Stromal cell of bone marrow (primary cell): ENCODE measurements at places on chromosomes 3 and 15.

DNA sequence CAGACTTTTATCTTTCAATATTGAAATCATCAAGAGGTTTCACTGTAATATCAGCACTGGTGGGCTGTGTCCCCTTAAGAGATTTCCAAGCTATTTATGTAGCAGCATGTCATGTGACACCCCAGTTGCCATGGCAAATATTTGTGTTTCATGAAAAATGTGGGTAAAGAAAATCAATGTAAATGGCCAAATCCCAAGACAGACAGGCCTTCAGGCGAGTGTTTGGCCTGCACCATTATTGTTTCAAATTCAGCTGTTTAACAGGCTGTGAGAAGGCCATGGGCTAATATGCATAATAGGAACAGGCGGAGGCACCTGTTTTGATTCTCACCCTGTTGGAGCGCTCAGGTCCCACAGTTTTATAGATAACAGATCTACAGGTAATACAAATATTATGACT, 104.2 kb downstream of the IQCH start:
- DNase-seq, result no peak

GRCh38 chr3:76940181-76940770, 99.6 kb upstream of the ROBO2 start:
- no peak for DNase-seq

GRCh38 chr3:56869157-56869889, 67.6 kb upstream of the ARHGEF3 start:
- DNase-seq, result no peak

DNA sequence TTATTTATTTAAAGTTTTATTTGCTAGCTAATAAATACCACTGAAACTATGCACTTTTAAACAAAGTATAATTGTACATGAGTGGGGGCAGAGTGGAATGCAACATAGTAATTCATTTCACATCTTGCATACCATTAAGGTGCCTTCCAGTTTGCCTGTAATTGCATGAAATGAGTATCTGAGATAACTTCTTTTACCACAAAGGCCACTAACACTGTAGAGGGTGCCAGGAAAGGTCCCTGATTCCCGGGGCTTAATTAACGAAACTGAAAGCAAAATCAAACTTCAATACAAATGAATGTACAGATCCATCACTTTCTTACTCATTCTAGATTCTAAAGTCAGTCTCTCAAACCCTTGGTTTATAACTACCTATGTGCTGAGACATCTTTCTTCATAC, 2.1 kb downstream of the CD47 start:
- no peak for DNase-seq

- no peak for DNase-seq
Observed at GRCh38 chr15:84079885-84080777, 155.4 kb upstream of the GOLGA6L4 start.

DNA sequence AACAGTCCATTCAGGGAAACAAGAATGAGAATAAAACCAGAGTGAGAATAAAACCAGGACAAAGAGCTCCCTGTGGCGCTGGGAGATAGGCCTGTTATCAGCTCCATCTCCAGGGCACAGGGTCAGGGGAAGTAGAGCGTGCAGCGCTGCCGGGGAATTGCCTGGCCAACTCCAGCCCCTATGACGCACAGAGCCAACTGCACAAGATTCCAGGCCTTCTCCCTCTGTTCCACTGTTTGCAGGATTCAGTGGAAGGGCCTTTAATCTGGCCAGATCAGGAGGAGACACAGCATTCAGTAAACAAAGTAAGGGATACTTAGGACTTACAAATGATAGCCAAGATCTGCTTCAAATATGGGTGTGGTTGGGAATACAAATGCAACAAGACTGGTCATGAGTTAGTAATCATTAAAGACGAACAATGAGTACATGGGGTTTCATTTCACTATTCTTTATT, 49.4 kb downstream of the ITGB5 start:
- DNase-seq, result peak; percentile 56

GRCh38 chr15:61503383-61503969, 274.4 kb upstream of the RORA start:
- no peak for DNase-seq

DNA sequence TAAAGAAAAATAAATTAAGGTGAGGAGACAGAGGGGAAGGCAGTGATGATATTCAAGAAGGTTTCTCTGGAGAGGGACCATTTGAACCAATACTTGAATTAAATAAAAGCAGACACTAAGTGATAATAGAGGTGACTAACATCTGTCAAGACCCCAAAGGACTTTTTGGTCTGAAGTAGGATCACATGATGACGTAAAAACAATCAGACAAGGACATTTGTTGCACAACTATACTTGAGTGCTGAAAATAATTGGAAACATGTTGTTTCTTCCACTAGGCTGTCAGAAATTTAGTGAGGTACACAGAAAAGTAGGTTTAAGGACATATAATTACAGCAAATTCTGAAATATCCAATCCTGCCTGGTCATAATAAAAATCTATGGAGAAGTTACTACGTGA, 179.5 kb downstream of the WNT5A start:
- no peak for DNase-seq

- DNase-seq, result no peak
Observed at GRCh38 chr15:47570451-47570850, 146.9 kb upstream of the SEMA6D start.

DNA sequence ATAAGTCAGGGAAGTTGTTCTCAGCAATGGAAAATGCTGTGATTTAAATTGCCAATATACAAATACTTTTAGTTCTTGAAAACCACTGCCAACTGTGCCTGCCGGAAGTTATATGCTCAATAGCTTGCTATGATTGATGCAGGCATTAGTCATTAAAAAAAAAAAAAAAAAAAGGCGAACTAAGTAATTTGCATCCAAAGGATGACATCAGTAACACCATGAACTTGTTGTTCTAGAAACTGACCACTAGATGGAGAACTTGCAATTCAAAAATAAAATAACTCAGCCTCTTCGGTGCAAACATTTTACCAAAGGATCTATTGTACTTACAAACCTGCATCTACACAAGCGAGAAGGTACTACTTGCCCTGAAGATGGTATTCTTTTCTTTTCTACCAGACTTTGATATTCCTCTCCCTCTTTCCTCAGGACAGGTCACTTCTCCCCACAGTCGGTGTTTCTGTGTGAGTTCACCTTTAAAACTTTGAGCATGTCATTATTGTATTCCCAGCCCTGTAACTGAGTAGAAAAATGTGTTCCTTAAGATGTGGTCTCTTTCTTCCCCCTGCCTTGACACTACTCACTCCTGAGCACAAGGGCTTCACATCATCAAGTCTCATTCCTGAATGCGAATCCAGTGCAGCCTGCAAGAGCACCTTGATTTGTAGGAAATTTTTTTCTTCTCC, 115.0 kb upstream of the VEPH1 start:
- DNase-seq, result peak; percentile 51

DNA sequence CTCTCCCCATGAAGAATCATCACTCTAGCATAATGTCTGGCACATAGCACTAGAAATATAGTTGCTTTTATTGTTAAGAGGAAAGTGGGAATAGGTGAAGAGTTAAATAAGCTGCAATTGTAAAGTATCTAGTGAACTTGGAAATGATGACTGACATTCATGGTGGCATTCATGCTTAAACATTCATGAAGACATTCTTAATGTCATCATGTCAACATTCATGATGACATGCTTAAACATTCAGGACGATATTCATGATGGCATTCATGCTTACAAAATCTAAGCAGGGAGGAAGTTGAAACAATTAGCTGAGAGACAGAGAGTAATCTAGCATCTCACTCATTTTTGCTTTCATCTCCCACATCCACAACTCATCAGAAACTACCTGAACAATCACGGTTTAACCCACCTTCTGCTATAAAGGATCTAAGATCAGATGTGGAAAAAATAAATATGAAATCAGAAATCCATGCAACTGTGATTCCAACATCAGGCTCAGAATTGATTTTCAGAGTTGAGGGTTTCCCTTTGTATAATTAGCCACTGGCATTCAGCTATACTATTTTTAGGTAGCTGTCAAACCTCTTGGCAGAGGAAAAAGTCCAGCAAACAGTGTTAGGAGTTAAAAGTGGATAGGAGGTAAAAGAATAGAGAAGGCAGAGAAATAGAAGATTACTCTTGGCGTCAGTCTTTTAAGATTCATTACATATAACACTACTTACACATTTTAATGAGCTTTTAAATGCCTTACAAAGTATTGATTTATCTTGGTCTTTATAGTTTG, 3.5 kb downstream of the DRD3 start:
- DNase-seq, result no peak

GRCh38 chr3:55565521-55565920, 78.4 kb upstream of the WNT5A start:
- peak; percentile 5 for DNase-seq

GRCh38 chr3:73695841-73696240, 71.1 kb upstream of the PDZRN3 start:
- no peak for DNase-seq

DNA sequence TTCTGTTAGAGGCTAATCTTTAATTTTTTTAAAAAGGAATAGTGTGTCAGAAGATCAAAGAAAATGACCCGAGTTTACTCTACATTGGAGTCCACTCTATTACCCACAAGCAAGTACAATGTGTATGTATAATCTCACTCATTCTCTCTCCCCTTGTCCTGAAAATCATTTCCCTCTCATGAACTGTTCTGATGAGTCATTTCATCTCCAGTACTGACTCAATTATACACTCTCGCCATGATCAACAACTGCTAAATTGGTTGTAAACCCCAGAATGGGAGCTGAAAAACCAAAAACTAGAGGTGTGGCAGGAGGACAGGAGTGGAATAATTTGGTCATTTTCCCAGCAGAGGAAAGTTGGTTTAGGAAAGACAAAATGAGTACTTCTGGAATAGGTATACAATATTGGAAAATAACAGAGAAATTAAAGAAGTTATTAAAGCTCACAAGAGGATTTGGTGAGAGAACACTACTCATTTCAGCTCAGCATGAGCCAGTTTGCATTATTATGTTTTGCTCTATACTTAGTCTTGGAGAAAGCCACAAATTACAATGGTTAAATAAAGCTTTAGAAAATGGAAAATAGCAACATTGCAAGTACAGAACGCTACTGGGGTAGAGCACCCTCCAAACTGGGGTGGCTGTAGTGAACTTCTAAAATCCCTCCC, 144.3 kb upstream of the PFN2 start:
- peak; percentile 62 for DNase-seq

DNA sequence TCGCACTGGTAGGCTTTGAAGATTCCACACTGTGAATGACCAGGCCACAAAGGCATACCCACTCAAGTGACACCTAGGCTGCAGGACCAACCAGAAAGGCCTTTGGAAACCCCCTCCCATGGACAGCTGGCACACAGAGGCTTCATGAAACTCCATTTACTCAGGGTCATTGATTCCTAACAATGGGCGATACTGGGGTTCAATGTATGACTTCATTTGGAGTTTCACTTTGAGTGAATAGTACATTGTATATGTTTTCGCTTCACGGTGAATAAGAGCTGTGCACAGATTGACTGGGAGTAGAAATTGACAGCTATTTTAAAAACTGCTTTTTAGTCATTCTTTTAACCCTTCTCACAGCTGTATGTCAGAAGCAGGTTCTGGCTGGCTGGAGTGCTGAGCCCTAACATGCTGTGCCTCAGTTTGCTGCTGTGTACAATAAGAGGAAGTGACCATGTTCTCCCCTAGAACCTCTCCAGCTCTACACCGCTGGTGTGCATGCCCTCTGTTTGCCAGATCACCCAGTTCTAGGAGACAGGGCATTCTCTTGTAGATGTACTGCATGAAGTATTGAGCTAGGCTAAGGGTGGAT, 15.4 kb upstream of the CX3CR1 start:
- DNase-seq, result no peak

GRCh38 chr3:65924762-65925161, 114.0 kb downstream of the MAGI1 start:
- DNase-seq, result no peak

DNA sequence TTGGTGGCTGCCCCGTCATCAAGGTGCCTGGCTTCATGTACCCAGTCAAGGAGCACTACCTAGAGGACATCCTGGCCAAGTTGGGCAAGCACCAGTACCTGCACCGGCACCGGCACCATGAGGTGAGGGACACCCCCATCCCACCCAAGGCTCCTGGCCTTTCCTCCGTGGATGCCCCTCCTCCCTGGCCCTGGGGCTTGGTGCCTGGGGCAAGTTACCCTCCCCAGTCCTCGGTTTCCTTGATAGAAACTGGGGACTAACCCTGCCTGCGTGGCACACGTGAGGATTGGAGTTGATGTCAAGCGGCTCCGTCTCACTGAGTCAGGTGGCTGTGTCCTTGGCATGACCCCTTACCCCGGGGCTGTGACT, 43.9 kb downstream of the DHX30 start:
- no peak for DNase-seq

DNA sequence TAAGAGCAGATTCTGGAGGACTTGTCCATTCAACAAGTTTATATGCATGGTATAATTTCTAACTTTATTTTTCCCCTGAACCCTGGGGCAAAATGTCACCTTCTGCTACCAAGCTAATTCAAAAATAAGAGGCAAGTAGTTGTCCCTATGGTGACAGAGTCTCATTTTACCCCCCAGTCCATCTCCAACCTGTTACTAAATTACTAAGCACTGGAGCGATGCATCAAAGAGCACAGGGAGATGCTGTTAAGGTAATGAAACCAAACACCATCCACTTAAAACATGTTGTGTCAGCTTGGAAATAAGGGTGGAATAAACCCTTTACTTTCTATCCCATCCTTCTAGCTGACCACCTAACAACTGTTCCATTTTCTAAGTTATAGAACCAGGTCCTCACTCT, 417.4 kb upstream of the ATP11B start:
- no peak for DNase-seq

- DNase-seq, result no peak
Observed at GRCh38 chr3:187880441-187880840, 135.2 kb upstream of the BCL6 start.

DNA sequence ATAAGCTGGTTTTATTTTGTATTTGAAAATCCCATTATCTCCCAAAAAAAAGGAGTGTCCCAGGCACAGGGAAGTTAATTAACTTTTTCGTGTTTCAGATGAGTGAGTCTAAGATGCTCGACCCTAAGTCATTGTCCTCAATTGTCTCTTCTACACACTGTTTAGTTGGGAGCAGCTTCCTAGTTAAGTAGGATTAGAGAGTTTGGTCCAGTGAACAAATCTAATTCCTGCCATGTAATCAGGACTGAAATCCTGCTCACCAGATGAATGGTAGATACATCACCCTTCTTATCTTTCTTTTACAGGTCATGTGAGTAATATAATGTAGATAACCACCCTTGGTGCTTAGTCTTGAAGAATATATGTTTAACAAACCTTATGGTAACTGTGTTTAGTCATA, 228.9 kb upstream of the MANF start:
- DNase-seq, result no peak

- DNase-seq, result no peak
Observed at GRCh38 chr3:184663756-184664155, 48.1 kb downstream of the MAGEF1 start.
